Activated CD4-positive, alpha-beta T cell treated with anti-CD3 and anti-CD28 coated beads, Interleukin-2, amount 10 ng/mL, durations not matched to agents 24 days and 14 days (primary cell): ENCODE measurements at places on chromosomes 12 and 14. TPM values are rescaled to one million over a fixed set of nuclear protein-coding genes. Genes with fewer than 3 reads are reported as not detected.

DNA sequence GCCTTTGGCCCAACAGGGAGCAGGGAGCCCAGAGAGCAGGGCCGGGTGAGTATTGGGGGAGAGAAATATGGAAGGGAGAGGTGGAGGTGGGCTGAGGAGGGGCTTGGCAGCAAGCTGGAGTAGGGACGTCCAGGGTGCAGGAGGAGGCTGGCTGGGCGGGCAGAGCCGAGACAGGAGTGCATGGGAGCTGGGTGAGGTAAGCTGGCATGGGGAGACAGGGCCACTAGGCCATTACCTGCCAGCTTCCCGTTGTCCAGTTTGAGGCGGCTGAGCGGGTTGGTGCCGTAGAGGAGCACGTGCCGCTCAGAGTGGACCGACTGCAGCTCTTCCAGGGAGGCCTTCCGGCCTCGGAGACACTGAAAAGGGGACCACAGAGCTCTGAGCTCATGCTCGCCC lies 18.3 kb downstream of the SLC48A1 start:
- no peak overlapping the region for H3K4me3 ChIP-seq
- no peak for DNase-seq
- H3K36me3 ChIP-seq = peaks cover 84% of the 10 kb centered on the region
- no peak overlapping the region for H3K27ac ChIP-seq

- no peaks in the 10 kb centered on the region for H3K36me3 ChIP-seq
- H3K4me3 ChIP-seq = no peak overlapping the region
- no peak for DNase-seq
- no peak overlapping the region for H3K27ac ChIP-seq
- no peaks in the 10 kb centered on the region for H3K4me1 ChIP-seq
Observed at GRCh38 chr12:106063826-106064720, 74.7 kb downstream of the NUAK1 start.

Gene TCL1B
- not detected in 2 replicates for total RNA-seq

GRCh38 chr12:118102070-118102469 lies 1.7 kb downstream of the VSIG10 start:
- peaks cover 18% of the 10 kb centered on the region for H3K27me3 ChIP-seq
- H3K4me3 ChIP-seq = peak overlapping the region; percentile 18
- H3K27ac ChIP-seq = no peak overlapping the region
- H3K36me3 ChIP-seq = no peaks in the 10 kb centered on the region
- no peak for DNase-seq
- H3K4me1 ChIP-seq = peaks cover 5% of the 10 kb centered on the region

DNA sequence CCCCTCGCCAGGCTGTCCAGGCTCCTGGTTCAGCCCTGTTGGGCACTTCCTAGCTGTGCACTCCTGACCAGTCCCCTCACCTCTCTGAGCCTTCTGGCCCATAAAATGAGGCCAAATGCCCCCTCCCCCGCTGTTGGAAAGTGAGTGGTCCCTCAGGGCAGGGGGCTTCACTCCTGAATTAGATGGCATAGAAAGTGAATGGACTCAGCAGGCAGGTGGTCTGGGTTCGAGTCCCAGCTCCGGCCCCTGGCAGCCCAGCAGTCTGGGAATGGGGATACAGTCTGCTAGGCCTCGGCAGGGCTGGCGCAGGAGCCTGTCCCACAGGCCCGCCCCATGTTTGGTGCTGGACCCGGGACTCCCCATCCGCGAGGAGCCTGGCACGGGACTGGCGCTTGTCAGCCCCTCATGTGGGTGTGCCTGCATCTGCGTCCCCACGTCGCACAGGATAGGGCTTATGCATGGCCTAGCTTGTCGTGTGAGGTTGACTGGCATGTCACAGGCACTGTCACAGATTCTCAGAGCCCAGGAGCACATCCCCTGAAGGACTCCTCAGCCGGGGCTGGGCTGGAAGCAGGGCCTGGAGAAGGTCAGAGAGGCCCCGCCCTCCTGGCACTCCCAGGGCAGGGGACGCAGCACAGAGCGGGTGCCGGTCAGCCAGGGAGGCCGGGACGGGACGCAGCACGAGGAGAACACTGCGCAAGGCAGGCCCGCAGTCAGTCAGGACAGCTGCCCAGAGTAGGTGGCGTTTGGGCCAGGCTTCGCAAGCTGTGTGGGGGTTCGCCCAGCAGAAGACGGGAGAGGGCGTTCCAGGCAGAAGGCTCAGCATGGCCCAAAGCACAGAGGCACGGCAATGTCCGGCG lies 40.5 kb downstream of the DIO3 start:
- H3K36me3 ChIP-seq = peaks cover 5% of the 10 kb centered on the region
- no peak overlapping the region for H3K4me3 ChIP-seq
- H3K27me3 ChIP-seq = peaks cover 12% of the 10 kb centered on the region
- H3K4me1 ChIP-seq = peaks cover 13% of the 10 kb centered on the region
- no peak overlapping the region for H3K27ac ChIP-seq

Gene DPF3
- total RNA-seq = 1.5 and 2.8 TPM in 2 replicates

Gene HCAR1
- 6.0 and 6.8 TPM in 2 replicates for total RNA-seq
